ELR (cell line): ENCODE measurements at places on chromosomes 3 and 15.

GRCh38 chr3:155748611-155749365 is 3.9 kb upstream of the PLCH1 start:
- DNase-seq, result no peak

DNA sequence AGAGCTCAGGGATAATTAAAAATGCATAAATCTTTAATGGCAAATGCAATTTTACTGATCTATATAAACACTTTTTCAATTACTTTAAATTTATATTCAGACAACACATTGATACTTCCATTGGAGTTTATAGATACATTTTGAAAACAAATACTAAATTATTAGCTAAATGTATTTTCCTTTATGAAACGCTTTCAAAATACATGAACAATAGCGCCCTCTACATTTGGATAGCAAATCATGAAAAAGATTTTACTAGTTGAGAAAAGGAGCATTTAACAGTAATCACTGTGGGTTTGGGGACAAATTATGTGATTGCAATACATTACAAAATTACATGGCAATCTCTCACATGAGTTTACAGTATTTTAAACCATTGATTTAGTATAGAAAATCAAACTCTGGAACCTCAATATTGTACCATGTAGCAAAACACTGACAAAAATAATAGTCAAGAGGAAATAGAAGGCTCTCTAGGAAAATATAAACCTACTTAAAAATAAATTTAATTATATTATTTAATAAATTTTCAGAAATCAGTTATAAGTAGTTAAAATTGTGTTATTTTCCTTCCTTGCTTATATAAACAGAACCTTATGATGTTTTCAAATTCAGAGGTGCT is 207.9 kb downstream of the ZIC1 start:
- DNase-seq, result peak; percentile 75

GRCh38 chr15:57592836-57593420 is 1.2 kb downstream of the MYZAP start:
- no peak for DNase-seq

- peak; percentile 10 for DNase-seq
These were observed 25.4 kb upstream of the TSEN2 start for GRCh38 chr3:12458901-12459300.

GRCh38 chr3:79516795-79517194 is 251.0 kb downstream of the ROBO1 start:
- DNase-seq, result peak; percentile 30

DNA sequence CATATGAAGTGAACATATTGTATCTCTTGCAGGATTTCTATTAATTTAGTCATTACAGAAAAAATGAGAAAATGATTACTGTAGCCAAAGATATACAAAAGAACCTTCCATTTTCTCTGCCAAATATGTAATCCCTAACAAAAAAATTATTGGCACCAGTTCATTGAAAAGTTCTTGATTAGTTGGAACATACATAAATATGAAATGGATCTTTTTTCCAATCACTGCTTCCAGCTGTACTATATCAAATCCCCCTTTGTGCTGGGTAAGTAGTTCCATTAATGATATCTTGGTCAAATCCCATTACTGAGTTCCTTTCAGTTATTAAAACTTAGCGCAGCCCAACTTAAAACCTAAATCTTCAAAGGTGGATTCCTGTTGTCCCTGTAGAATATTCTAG is 263.8 kb downstream of the SLC9A9 start:
- no peak for DNase-seq

- no peak for DNase-seq
These were observed 141.3 kb upstream of the DPPA4 start for GRCh38 chr3:109478614-109479013.

DNA sequence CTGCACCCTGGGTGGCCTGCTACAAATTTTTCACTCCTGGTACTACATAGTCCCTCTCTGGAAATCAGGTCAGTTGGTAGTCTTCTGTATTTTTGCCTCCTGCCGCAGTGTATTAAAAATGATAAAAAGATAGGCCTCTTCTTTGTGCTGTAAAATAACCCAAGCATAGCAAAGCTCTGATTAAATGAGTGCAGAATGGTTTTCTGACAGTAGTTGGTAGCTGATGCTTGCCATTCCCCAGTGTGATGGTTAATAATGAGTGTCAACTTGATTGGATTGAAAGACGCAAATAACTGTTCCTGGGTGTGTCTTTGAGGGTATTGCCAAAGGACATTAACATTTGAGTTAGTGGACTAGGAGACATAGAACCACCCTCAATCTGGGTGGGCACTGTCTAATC is 264.4 kb upstream of the ZNF717 start:
- DNase-seq, result no peak

DNA sequence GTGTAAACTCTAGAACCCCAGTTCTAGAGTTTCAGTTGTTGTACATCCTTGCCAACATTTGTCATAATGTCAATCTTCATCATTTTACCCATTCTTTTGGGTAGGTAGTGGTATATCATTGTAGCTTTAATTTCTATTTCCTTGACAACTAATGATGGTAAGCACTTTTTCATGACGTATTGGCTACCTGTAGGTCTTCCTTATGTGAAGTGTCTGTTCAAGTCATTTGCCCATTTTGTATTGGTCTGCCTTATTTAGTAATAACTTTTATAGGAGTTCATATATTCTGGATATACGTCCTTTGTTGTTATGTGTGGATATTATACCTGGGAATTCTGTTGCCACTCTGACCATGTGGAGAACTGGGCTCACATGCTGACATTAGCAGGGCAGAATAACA is 73.8 kb upstream of the ACTC1 start:
- DNase-seq, result no peak

- DNase-seq, result no peak
These were observed 445.4 kb downstream of the EPHB1 start for GRCh38 chr3:135240426-135240825.

DNA sequence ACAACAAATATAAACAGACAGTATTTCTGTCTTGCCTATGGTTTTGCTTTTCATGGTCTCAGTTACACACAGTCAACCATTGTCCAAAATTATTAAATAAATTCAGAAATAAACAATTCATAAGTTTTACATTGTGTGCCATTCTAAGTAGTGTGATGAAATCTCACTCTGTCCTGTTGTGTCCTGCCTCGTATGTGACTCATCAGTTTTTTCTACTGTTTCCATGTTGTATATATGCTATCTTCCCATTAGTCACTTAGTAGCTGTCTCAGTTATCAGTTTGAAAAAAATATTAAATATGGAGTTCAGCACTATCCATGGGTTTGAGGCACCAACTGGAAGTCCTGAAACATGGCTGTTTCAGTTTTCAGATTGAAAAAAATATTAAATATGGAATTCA is 282.4 kb upstream of the GRM7 start:
- no peak for DNase-seq

GRCh38 chr3:138025553-138025952 is 15.6 kb downstream of the CLDN18 start:
- no peak for DNase-seq

GRCh38 chr15:69060041-69060481 is 45.6 kb downstream of the NOX5 start:
- DNase-seq, result no peak

- DNase-seq, result no peak
These were observed 52.6 kb downstream of the TM4SF18 start for GRCh38 chr3:149280671-149281349.

GRCh38 chr15:58387130-58387529 is 44.7 kb upstream of the LIPC start:
- peak; percentile 49 for DNase-seq

DNA sequence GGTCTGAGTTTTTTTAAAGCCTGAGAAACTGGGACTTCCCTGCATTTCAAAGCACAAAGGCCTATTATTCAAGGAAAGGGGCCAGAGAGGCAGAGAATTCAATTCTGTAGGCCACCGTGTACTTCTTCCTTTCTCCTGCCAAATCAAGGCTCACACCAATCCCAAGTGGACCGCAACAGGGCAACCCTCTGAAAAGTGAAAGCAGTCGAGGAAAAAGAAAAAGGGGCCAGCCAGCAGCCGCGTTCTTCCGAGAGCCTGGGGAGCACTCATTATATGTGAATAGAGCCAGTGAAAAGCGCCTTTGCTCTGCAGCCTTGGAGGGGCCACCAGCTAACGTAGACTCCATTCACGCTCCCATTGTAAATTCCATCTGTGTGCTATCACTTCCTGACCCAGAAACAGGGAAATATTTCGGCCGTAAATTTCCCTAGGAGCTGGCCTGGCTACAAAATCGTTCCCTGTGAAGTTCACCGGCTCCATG is 45.9 kb upstream of the THUMPD3 start:
- DNase-seq, result peak; percentile 71

DNA sequence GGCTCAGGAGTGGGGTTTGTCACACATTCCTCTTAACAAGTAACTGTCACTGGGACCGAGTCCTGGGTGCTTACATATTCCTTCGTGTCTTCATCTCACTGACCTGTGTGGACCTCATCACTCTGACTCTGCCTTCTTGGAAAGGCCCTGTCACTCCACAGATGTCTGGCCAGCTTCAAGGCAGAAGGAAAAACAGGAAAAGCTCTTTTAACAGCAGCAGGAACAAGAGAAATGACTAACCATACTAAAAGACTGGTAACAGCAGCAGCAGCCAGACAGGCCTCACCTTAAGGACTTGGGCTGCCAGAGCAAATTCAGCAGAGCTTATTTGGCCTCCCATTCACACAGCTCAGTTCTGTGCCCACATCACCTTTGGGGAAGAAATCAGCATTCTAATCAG is 68.1 kb downstream of the USF3 start:
- DNase-seq, result no peak

- DNase-seq, result no peak
These were observed 23.3 kb downstream of the LARP6 start for GRCh38 chr15:70830615-70831014.
